ENCODE measurements at places on chromosomes 1 and 21.

GRCh38 chr1:232999956-233000625, 49.7 kb downstream of the NTPCR start:
- DNase-seq = no peak

DNA sequence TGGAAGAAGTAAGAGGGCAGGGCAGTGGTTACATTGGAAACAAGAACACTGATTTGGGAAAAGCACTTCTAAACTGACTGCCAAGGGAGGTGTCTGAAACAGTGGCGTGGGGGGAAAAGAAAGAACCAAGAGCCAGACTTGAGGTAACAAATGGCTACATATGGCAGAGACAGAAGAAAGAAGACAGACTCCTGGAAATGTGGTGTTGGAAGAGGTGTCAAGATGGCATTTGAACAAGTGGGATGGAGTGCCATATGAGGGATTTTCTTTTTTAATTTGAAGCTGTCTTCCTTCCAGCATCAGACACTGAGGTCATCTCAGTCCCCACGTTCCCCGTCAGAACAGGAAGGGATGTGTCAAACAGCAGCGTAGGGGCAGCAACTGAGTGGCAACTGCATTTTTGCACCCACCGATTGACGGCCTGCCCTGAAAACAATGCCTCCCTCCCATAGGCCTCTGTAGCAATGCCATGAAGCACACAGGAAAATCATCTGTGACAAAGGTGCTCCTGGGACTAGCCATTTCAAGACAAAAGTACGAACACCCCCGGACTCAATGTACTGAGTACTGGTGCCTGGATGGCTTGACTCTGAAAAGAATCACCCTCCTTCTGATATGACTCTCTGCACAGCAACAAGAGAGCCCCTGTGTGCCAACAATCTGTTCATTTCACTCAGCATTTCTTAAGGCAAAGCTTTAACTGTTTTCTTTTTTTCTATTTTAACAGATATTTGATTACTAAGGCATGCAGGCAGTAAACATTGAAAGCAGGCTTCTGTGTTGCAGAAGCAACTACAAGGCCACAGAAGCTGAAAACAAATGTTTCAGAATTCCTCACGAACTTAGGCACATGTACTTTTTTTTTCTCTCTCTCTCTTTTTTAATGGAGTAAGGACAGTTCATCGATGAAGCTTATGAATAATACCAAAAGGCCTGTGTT, 37.0 kb downstream of the LPAR3 start:
- no peak for DNase-seq

DNA sequence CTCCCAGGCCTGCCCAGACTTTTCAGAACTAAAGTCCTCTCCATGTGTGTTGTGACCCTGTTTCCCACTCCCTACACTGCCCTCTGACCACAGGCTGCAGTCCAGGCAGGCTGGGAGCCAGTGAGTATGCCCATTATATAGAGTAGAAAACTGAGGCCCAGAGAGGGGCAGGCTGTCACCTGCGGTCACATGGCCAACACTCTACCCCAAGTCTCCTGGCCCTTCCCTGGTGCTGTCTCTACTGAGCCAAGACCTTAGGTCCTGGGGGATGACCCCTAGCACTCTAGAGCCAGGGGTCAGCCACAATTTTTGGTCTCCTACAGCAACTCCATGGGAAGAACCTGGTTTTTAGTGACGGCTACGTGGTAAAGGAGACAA, 30.8 kb downstream of the RPS6KA1 start:
- DNase-seq = no peak

- no peak for DNase-seq
These were observed 16.2 kb downstream of the ACTRT2 start for GRCh38 chr1:3037281-3038040.

DNA sequence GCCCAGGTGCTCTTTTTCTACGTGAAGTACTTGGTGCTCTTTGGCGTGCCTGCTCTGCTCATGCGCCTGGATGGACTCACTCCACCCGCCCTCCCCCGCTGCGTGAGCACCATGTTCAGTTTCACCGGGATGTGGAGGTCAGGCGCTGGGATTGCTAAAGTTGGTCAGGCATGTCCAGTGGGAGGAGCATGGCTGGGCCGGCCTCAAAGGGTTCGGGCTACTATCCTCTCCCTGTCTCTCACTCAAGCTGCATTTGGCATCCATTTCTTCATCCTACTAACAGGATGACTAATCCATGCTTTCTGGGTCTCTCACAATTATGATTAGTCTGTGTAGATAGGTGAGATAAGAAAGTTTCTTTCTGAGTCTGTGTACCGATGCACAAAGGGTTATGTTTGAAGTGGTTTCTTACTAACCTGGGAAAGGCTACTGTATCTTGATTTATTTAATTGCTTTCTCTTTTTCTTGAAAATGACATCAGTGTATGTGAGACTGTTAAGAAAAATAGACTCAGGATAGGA, 135.9 kb downstream of the HHAT start:
- DNase-seq = no peak

DNA sequence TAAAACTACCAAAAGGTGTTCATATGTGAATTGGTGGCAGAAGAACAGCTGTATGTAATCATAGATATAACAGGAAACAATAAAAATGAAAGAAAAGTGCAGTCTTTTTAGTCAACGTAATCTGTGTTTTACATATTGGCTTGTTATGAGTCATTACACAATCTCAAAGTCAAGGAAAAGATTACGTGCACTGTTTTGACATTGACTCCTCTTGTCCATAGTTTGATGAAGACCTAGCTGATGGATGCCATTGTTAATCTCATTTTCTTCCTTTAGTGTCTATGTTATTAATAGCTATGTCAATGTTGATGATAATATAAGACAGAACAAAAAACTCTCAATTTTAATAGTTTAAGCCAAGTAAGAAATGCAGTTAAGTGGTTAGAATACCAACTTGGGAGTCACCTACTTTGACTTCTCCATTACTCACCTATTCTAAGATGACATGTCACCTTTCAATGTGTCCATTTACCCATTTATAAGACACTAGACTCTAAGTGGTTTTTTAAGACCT, 84.5 kb upstream of the SAMSN1 start:
- no peak for DNase-seq

- DNase-seq = no peak
These were observed 49.2 kb downstream of the VANGL1 start for GRCh38 chr1:115690972-115691371.

- DNase-seq = no peak
These were observed 725.5 kb upstream of the CHRM3 start for GRCh38 chr1:238660849-238661248.

DNA sequence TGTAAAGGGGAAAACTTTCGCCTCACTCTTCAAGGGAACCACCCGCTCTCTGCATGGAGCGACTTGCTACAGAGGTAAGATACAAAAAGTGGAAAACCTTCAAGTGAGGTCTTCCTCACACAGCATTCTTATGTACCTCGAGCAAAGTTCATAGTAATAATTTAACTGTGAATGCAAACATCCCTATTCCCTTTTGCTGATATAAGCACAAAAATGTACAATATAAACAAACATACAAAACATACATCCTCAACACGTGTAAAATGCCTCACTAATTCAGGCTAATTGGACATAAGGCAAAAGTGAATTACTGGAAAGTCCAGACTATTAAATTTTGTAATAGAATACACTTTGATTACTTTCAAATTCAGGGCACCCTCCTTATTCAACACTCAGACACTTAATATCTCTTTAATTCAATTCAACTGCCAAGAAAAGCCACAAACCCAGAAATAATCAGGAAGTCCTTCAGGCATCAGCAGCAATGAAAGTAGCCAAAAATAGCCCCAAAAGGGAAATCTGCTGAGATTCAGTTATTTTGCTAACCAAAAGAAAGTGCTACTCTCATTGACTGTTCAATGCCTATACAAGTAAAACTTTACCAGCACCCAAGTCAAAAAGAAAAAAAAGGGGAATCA, 15.2 kb upstream of the LMX1A start:
- no peak for DNase-seq

- no peak for DNase-seq
These were observed 931.2 kb upstream of the B3GALT2 start for GRCh38 chr1:194117582-194117981.

- peak; percentile 11 for DNase-seq
These were observed 62.8 kb upstream of the LAX1 start for GRCh38 chr1:203702130-203702577.

DNA sequence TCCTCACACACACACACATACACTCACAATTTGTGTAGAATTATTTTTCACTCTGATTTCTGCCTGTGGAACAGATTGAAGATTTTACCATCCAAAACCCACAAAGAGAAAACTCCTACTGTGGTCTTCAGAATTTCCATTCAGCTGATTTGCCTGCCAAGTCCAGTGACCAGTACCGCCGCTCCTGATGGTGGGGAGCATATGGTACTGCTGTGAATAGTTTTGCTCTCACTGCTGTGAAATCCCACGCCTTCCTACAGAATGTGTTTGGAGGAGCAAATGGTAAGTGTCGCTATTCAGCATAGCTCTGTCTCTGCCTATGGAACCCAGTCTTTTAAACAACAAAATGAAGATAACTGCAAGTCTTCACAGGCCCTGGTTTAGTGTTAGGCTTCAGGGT, 629.5 kb downstream of the LMO4 start:
- no peak for DNase-seq

- no peak for DNase-seq
These were observed 468.1 kb upstream of the CXADR start for GRCh38 chr21:17044696-17045095.

DNA sequence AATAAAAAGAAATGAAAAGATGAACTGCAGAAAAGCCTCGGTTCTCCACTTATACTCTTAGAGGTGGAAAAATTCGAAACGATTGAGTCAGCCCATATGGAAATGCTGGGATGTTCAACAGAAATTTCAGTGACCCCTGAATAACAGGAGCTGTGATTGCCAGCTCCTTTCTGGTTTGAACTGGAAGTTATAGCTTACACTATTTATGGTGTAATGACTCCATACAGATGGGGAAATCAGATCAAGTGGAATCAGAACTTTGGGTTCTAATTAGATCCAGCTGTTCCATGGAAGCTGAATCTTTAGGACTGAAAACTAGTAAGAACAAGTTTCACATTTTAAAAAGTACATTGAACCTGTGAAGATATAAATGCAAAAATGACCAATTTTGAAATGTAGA, 569.3 kb upstream of the ZRANB2 start:
- DNase-seq = no peak

GRCh38 chr21:42025376-42026081, 15.4 kb upstream of the ZBTB21 start:
- no peak for DNase-seq

- no peak for DNase-seq
These were observed 17.3 kb upstream of the TIPRL start for GRCh38 chr1:168161459-168161858.

DNA sequence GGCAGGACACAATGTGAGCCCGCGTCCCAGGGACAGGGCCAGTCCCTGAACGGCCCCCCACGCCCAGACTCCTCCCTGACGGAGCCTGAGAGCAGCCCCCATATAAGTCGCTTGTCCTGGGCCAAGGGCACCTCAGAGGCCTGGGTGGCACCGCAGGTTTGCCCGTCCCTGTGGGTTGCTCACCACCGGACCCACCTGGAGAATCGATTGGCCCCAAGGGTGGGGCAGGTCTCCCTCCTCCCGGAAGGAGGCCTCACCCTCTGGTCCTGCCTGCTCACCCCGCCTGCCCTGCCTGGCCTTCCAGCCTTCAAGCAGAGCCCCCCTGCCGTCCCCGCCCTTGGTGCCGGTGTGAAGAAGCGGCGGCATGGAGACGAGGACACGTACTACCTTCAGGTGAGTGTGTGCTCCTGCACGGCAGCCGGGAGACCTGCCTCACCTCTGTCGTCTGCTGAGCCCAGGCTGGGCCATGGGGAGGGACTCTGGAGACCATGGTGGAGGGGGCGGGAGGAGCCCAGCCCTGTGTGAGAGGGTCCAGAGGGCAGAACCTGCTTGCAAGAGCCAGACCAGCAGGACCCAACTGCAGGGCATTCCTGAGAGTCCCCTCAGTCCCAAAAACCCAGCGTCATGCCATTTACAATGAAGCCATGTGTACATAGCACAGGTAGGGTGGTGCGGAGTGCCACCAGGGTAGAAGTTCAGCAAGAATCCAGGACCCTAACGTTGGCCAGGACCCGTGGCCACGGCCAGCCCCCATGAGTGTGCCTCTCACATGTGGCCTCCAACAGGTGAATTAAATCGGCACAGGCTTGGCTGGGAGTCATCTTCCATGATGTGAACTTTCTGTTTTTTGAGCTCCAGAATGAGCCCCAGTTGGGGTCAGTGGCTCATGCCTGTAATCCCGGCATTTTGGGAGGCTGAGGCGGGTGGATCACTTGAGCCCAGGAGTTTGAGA, 24.1 kb upstream of the CCDC27 start:
- no peak for DNase-seq

- no peak for DNase-seq
These were observed 4.3 kb upstream of the MX2 start for GRCh38 chr21:41357546-41357945.

GRCh38 chr1:148315071-148315811, 163.2 kb upstream of the NBPF11 start:
- no peak for DNase-seq

- no peak for DNase-seq
These were observed 14.1 kb downstream of the PFKFB2 start for GRCh38 chr1:207067185-207067584.

DNA sequence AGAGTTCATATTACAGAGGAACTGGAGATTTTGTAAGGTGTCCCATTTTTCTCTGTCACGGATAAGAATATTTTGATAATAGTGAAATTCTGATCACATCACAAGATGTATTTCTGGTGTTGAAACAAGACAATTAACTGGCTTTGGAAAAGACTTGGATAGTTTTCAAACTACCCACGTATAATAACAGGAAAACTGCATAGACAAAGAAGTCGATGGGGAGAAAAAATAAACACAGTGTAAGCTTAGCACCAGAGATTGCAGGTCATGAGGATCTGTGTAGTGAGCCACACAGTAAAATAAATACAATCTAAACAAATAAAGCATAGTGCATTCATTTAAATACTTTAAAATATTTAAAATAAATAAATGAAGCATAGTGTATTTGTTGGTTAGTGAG, 452.3 kb upstream of the ADAMTS5 start:
- DNase-seq = no peak

DNA sequence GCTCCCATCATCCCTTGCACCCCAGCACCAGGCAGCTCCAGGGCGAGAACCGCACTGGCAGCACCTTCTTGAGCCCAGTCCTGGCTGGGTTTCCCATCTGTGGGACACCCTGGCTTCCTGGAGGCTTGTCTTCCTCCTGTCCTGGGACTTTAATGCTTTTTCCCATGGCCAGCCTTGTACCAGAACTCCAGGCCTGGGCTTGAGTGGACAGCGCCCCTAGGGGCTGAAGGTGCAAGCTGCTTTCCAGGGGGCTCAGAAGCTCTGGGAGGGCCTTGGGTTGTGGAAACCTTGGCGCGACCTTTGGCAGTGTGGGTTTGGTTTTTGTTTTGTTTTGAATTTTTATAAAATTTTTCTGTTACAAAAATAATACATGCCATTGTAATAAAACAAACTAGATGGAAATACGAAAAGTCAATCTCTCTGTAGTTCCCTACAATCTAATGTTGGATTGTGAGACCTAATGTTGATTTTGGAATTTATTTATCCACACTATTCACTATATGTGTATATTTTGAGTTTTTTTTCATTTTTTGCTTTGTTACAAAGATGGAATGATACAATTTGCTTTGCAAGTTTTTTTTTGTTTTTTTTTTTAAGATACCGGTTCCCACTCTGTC, 33.8 kb upstream of the RPL11 start:
- no peak for DNase-seq

GRCh38 chr1:173666646-173667045, 3.0 kb downstream of the ANKRD45 start:
- DNase-seq = no peak
